Stimulated activated CD4-positive, alpha-beta T cell treated with anti-CD3 and anti-CD28 coated beads, Interleukin-4, amount 100 ng/mL, for 1 hour (primary cell): ENCODE measurements at places on chromosomes 5 and 9.
A peak's percentile ranks its signal among the peaks of the same experiment; 100 is the strongest.

- no peak for DNase-seq
Observed at GRCh38 chr5:1208221-1208742, 6.9 kb downstream of the SLC6A19 start.

DNA sequence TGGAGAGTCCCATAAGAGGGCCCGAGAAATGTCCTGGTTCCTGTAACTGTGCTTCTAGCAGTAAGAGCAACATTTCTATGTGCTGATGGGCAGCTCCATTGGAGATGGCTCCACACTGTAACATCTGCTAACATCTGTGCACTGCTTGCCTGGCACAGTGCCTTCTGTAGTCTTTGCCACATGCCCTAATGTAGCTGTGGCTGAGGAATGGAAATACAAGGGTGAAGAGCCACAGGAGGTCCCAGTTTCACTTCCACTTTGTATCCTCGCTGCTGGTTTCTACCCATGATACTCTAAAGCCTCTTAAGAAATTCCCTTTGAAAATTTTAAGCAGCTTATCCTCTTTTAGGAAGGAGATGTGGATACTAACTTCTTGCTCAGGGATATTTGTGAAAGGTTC lies 97.4 kb downstream of the HOMER1 start:
- no peak for DNase-seq

DNA sequence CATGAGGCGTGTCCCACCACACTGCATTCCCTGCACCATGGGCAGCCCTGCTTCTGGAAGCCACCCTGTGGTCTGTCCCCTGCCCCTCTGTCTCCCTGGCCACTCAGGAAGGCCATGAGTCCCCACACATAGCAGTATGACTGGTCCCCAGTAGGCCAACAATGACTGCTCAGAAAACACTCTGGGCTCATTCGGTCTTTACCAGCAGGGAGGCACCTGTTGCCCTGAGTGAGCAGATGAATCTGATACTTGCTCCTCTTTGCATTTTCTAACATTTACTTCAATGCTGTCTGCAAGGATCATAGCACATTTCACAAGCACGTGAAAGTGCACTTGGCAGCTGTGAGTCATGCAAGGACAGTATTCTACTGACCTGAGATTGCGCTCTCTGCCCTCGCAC lies 365.4 kb upstream of the IRX1 start:
- no peak for DNase-seq

DNA sequence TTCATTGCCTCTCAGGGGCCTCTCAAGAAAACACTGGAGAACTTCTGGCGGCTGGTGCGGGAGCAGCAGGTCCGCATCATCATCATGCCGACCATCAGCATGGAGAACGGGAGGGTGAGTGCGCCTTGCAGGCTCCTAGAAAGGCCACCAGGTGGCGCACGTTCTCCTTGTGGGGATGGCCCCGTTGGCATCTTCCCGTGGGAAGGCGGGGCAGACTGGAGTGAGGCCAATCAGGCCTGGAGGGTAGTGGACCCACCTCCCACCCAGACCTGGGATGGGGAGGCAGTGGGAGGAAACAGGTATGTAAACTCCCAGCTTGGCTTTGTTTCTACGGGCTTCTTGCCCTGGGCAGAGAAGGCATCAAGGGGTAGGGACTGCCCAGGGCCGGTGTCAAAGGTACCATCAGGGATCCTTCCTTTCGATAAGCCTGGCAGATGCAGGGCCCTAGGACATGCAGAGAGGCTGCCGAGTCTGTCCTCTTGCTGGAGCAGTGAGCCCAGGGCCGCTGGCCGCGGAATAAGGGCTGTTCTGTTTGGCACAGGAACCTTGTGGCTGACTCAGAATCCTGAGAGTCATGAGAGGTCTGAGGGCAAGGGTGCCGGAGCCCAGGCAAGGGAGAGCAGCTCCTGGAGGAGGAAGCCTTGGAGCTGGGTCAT lies 18.9 kb upstream of the SPTLC1 start:
- DNase-seq: peak; percentile 75

- no peak for DNase-seq
Observed at GRCh38 chr5:137035480-137035878, 463.6 kb downstream of the SPOCK1 start.

GRCh38 chr5:149492781-149493180 lies 58.5 kb downstream of the CSNK1A1 start:
- no peak for DNase-seq

DNA sequence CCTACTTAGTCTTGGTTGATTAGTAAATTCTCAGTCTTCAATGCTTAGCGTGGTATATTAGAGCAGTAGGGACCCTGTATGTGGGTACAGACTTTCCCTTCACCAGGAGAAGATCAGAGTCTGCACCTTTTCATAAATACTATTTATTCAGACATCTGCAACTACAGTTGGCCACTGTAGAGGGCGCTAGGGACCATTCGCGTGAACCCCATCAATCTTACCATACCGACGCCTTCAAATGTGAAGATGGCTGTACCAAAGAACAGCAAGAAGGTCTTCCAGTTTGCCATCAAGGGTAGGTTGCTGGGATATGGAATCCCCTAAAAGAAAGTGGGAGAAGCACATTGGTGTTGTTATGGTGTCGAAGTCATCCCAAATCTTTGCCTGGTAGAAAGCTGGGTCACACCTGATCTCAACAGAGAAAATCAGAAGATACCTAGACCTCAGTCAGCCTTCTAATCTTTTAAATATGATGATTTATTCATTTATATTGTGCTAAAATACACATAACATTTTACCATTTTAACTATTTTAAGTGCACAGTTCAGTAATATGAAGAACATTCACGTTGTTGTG lies 19.1 kb downstream of the SLC36A3 start:
- DNase-seq: no peak

GRCh38 chr9:83988411-83988810 lies 7.8 kb downstream of the RMI1 start:
- no peak for DNase-seq

DNA sequence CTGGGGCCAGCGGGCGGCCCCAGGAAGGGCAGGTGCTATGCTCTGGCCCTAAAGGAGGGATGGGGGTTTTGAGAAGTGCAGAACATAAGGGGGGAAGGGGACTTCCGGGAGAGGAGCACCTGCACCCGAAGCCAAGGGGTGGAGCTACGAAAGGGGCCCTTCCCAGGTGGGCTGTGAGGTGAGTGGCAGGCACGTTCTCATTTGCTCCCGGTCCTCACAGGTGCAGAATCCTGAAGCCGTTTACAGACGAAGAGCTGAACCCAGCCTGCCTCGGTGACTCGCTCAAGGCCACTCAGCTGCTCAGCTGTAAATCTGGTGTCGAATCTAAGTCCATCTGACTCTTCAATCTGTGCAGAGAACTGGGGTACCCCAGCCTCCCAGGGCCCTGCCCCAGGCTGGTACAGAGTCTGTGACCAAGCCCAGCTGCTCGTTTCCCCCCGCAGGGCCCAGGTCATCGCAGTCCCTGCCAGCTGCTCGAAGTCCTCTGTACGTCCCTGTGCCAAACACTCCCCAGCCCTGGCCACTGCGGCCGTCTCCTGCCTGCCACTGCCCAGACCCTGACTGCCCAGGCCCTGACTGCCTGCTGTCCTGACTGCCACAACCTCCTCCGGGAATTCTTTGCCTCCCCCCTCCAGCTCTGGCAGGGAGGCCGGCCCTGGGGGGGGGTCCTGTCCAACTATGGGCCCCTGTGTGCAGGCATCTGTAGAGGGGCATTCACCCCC lies 53.8 kb upstream of the RXRA start:
- no peak for DNase-seq

- no peak for DNase-seq
Observed at GRCh38 chr9:120646948-120647347, 67.0 kb upstream of the CDK5RAP2 start.

DNA sequence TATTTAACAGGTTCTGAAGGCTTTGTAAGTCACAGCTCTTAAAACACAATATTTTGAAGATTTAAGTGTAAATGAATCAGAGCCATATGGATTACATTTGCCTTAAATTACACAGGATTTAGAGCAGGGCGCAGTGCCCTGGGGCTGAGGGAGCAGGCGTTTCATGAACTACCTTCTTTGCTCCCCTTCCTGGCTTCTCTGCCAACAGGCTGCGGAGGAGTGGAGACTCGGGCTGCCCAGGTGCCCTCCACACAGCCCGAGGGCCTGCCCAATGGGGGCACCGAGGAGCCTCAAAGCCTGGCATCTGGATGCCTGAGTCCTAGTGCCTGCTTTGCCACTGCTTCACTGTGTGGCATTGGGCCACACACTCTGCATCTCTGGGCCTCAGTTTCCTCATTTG lies 90.6 kb upstream of the HAND1 start:
- DNase-seq: no peak

DNA sequence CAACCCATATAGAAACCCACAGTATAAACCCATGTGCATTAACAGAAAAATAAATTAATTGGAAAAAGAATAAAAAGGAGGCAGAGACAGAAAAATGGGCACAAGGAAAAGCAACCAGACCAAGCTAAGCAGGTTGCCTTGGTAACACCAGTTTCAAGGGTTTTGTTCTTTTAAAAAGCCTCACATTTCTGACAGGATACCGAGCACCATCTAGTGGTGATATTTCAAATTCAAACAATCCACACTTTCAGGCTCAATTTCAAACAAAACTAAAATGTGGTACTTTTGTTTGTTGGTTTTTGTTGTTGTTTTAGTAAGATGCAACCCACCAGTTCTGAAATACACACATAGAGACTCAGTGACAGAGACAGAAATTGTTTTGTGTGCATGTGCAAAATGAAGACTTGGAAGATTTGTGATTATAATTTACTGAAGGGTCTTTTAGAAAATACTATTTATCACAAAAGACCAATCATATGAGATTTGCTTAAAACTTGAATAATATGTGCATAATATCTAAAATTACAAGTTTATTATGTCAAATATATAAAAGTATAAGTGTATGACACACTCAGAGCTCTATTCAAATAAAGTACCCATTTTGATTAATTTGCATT lies 318.2 kb downstream of the SLCO4C1 start:
- no peak for DNase-seq

DNA sequence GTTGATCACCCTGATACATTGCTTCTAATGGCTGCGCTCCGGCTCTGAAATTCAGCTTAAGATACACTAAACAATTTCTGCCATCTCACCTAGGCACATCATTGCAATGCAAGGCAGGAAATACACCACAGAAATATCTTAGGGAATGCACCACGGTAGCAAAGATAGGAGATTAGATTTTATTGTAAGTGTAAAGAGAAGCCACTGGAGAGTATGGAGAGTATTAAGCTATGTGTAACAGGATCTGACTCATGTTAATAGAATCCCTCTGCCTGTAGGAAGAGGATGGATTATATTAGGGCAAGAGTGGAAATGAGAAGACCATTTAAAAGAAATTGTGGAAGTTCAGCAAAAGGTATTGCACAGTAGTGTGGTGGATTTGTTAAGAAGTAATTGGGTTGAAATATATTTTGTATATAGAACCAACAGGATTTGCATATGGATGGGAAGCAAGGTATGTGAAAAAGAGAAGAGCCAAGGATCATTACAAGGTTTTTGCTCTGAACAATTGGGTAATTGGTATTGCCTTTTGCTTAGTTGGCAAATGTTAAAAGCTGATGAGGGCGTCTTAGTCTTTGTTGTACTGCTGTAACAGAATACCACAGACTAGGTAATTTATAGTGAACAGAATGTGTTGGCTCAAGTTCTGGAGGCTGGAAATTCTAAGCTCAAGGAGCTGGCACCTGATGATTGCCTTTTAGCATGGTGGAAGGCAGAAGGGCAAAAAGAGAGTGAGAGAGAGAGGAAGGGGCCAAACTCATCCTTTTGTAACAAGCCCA lies 636.1 kb downstream of the PSAT1 start:
- DNase-seq: no peak

- no peak for DNase-seq
Observed at GRCh38 chr5:102226321-102226720, 69.8 kb downstream of the SLCO4C1 start.

GRCh38 chr5:75037106-75037505 lies 15.3 kb downstream of the GCNT4 start:
- DNase-seq: peak; percentile 39

GRCh38 chr5:75568202-75568601 lies 43.1 kb upstream of the ANKDD1B start:
- DNase-seq: no peak

DNA sequence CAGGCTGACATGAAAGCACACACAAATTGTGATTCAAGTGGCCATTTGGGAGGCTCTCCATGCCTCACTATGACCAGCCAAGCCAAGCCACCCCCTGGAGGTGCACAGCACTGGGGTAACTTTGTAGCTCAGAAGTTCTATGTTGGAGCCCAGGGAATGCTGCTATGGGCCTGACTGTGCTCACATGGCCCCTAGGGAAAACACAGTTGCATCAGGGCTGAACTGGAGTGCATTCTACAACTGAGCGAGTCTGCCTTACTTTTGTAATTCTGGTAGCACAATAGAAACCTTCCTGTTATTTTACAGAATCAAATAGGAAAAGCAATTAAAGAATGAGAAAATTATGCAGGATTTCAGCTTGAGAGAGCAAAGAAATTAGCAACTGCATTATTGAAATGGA lies 455.5 kb upstream of the TRPC7 start:
- DNase-seq: no peak

DNA sequence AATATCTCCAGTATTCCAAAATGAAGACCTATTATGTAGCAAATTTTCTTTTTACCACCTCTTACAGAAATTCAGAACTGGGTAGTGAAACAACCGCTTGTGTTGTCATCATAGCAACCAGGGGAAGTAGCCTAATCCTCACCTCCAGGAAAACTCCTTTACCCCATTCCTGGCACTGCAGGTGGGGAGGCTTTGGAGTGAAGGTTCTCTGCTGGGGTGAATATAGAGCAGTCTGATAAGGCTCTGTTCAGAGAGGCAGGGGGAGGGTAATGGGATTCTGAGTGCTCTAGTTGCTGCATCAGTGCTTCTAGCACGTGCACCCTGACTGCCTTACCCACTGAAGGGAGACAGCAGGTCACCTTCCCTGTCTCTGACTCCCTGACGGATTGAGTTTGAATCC lies 116.2 kb downstream of the MAN2A1 start:
- no peak for DNase-seq

DNA sequence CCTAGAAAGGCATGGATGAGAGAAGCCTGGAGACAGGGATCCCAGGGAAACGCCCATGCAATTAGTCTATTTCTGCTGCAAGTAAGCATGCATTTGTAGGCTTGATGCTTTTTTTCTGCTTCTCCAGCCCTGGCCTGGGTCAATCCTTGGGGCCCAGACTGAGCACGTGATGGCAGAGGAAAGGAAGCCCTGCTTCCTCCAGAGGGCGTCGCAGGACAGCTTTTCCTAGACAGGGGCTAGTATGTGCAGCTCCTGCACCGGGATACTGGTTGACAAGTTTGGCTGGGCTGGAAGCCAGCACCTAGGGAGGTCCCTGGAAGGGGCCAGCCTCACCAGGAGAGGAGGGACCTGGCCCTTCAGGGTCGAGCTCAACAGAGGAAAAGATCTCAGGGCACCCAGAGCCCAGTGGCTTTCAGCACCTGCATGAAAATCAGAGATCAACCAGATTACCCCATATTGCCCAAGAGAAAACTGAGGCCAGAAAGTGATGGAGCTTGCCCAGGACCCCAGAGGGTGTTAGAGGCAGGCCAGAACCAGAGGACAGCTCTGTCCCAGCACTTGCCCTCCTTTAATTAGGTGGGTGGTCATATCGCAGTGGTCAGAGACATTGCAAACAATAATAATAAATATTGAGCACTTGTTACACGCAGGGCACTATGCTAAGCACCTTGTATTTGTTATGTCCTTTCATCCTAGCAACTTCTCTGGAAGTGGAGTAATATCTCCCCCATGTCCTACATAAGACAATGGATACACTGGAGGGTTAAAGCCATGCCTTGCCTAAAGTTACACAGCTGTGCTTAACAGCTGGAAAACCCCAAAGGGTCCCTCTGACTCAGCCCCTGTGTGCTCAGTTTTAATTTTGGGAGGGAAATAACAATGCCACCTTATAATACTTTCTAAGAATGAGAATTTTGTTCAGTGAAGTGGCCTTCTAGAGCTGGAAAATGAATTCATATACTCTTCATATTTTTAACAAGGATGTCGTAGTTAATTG lies 67.1 kb downstream of the KLF4 start:
- peak; percentile 3 for DNase-seq

GRCh38 chr9:14296495-14297113 lies 17.3 kb downstream of the NFIB start:
- no peak for DNase-seq
